ENCODE measurements at places on chromosomes 7 and 10.

- H3K27me3 ChIP-seq: no peaks in the 10 kb centered on the region
- peak overlapping the region; percentile 67 for H3K27ac ChIP-seq
- H3K4me1 ChIP-seq: peaks cover 43% of the 10 kb centered on the region
- DNase-seq: no peak
These were observed 18.2 kb downstream of the ARID5B start for GRCh38 chr10:61919646-61920215.

- no peaks in the 10 kb centered on the region for H3K36me3 ChIP-seq
- peak overlapping the region; percentile 85 for H3K27ac ChIP-seq
- peak; percentile 2 for DNase-seq
- H3K4me1 ChIP-seq: peaks cover 32% of the 10 kb centered on the region
These were observed 37.4 kb downstream of the PRKAG2 start for GRCh38 chr7:151839451-151839921.

DNA sequence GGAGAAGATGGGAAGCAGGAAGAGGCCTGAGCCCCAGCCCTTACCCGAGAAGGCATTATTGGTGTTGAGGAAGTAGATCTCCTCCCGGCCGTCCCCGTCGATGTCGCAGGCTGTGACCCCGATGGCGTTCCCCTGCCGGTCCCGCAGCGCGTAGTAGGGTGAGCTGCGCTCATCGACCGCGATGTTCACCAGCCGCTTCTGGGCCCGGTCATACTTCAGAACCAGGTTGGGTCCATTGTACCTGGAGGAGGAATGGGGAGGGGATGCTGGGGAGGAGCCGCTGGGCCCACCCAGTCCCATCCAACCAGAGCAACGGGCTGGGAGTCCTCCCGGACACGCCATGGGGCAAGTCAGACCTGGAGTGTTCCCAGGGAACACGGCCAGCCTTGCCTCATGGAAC lies 86.5 kb downstream of the GOLGA7B start:
- DNase-seq: no peak
- H3K4me3 ChIP-seq: no peak overlapping the region
- H3K27me3 ChIP-seq: peaks cover 23% of the 10 kb centered on the region
- no peaks in the 10 kb centered on the region for H3K4me1 ChIP-seq
- H3K27ac ChIP-seq: no peak overlapping the region

- no peaks in the 10 kb centered on the region for H3K27me3 ChIP-seq
- no peak overlapping the region for H3K4me3 ChIP-seq
- DNase-seq: no peak
- peaks cover 23% of the 10 kb centered on the region for H3K4me1 ChIP-seq
These were observed 116.4 kb upstream of the ASAH2 start for GRCh38 chr10:50367732-50368131.

- no peak for DNase-seq
- H3K36me3 ChIP-seq: peaks cover 51% of the 10 kb centered on the region
- peak overlapping the region; percentile 87 for H3K27ac ChIP-seq
- H3K4me3 ChIP-seq: no peak overlapping the region
- peaks cover 83% of the 10 kb centered on the region for H3K4me1 ChIP-seq
- H3K27me3 ChIP-seq: no peaks in the 10 kb centered on the region
These were observed 45.3 kb downstream of the RGS10 start for GRCh38 chr10:119497243-119497642.

DNA sequence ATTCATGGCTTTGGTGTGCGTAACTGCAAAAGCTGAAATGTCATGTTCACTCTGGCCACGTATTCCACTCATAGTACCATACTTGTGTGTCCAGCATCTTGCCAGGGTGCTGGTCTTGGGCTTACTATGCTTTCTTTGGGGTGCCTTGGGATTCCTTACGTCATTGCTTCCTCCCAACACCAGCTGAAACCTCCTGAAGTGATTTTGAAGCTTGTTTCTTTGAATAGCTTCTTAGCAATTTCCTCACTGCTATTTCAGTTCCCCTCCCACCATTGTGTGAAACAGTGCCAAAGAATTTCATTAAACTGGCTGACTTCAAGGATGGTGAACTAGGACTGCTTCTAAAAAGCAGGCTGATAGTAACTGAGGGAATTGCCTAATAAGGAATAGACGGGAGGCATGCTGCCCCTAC lies 36.9 kb downstream of the ENTPD1 start:
- peak overlapping the region; percentile 56 for H3K4me3 ChIP-seq
- peaks cover 35% of the 10 kb centered on the region for H3K36me3 ChIP-seq
- H3K4me1 ChIP-seq: peaks cover 69% of the 10 kb centered on the region
- H3K27ac ChIP-seq: peak overlapping the region; percentile 93
- DNase-seq: no peak

GRCh38 chr10:90592638-90593302 lies 265.1 kb downstream of the HTR7 start:
- no peak overlapping the region for H3K27ac ChIP-seq
- H3K4me1 ChIP-seq: no peaks in the 10 kb centered on the region
- peaks cover 15% of the 10 kb centered on the region for H3K27me3 ChIP-seq
- H3K4me3 ChIP-seq: no peak overlapping the region
- peak; percentile 15 for DNase-seq

- H3K4me1 ChIP-seq: no peaks in the 10 kb centered on the region
- H3K27me3 ChIP-seq: peaks cover 5% of the 10 kb centered on the region
- DNase-seq: no peak
- no peak overlapping the region for H3K27ac ChIP-seq
- no peak overlapping the region for H3K4me3 ChIP-seq
- no peaks in the 10 kb centered on the region for H3K36me3 ChIP-seq
These were observed 21.5 kb upstream of the AKR1C1 start for GRCh38 chr10:4941540-4942330.

- H3K36me3 ChIP-seq: no peaks in the 10 kb centered on the region
- DNase-seq: no peak
- H3K27ac ChIP-seq: no peak overlapping the region
- no peaks in the 10 kb centered on the region for H3K27me3 ChIP-seq
- H3K4me1 ChIP-seq: no peaks in the 10 kb centered on the region
These were observed 143.2 kb downstream of the REEP3 start for GRCh38 chr10:63664341-63664885.
